ENCODE measurements at places on chromosomes 5 and 9. TPM values are rescaled to one million over a fixed set of nuclear protein-coding genes. Genes with fewer than 3 reads are reported as not detected.

DNA sequence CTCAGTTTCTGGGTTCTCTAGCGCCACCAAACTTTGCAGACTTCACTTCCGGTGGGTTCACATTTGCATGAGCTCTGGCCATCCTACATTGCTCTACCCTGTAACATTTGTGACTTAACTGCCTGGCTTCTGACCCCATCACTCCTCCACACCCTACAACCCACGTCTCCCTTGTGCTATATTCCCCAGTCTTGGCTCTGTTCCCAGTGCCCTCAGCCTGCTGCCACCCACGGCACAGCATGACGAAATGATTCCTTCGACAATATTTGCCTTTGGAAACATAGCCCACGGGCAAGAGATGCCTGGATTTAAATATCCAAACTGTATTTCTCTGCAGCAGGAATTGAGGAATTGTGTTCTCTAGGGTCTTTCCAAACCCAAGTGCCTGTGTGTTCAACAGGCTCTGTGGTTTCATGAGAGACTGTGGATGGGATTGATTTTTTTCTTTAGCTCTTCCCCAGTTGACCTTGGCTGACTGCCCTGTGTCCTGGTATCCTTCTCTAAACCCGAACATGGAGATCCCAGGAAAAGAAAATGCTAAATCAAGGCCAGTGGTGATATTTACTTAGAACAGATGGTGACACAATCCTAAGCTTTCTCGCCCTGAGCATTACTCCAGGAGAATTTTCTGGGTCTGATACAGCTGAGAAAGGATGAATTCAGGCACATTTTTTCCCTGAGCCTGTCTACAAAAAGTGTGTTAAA, 44.4 kb upstream of the GRIA1 start:
- DNase-seq = no peak

- DNase-seq = no peak
These were observed 68.0 kb downstream of the RIC1 start for GRCh38 chr9:5696884-5697283.

GRCh38 chr5:68381060-68381459, 165.5 kb downstream of the PIK3R1 start:
- DNase-seq = peak; percentile 18

Gene RMRP
- total RNA-seq = 4,639 TPM

GRCh38 chr5:169762338-169763095, 125.4 kb downstream of the DOCK2 start:
- no peak for DNase-seq

Gene LCN1
- not detected for total RNA-seq

GRCh38 chr9:38694676-38695075, 25.3 kb downstream of the FAM240B start:
- no peak for DNase-seq

Gene FCN1
- not detected for total RNA-seq

GRCh38 chr9:36939655-36940499, 94.2 kb downstream of the PAX5 start:
- no peak for DNase-seq

DNA sequence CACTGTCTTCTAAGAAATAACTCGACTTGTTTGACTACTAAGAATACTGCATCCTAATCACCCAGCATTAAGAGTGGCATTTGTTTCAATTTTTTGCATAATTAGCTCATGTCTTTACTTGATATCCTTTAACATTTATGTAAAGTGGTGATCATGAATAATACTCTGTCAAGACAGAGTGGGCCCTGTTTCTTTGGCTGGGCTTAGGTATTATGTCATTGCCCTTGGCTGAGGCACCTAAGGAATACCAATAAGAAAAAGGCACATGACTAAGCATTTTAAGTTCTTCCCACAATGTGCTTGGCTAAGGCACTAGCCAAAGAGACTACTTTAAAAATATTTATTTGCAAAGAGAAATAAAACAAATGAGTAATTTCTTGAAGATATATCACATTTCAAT, 308.1 kb downstream of the CTNND2 start:
- DNase-seq = peak; percentile 36

Gene SH3RF2
- total RNA-seq = 3.0 TPM

DNA sequence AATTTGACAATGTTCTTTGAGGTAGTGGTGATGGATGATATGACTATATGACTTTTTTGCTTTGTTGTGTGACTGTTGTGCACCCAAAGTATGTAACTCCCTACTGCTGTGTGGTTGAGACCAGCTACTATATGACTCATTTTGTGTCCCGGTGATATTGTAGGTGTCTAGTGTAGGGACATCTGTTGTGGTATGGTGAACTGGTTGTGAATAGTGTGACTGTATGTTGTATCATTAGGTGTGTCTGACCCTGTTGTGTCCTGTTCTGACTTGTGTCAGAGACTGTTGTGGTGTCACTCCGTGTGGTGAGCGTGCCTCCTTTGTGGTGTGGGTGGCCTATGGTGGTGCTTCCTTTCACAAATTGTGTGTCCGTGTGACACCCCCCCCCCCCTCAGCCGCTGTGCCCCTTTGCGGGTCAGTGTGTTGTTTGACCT, 11.2 kb upstream of the CXXC5 start:
- peak; percentile 64 for DNase-seq

DNA sequence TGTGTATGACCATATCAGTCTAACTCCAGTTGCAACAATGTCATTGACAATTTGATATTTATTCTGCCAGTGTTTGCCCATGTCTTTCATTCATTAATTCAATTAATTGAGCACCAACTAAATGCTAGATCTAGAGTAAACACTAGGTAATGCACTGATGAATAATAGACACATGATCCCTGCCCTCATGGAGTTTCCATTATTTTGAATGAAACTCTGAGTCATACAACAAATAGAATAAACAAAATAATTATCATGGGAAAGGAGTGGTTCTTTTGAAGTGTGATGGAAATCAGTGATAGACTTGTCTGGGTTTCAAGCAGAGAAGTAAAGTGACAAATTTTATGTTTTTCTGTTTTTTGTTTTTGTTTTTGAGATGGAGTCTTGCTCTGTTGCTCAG, 4.6 kb downstream of the ARHGEF37 start:
- no peak for DNase-seq

DNA sequence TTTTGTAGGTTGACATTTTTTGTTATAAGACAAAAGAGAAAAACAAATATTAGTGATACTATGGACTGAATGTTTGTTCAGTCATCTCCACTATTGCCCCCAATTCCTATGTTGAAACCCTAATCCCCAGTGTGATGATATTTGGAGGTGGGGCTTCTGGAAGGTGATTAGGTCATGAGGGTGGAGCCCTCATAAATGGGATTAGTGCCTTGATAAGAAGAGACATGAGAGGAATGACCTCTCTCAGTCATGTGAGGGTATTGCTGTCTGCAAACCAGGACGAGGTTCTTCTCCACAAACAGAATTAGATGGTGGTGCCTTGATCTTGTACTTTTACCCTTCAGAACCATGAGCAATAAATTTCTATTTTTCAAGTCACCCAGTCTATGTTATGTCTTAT, 34.5 kb upstream of the KLF9 start:
- no peak for DNase-seq

DNA sequence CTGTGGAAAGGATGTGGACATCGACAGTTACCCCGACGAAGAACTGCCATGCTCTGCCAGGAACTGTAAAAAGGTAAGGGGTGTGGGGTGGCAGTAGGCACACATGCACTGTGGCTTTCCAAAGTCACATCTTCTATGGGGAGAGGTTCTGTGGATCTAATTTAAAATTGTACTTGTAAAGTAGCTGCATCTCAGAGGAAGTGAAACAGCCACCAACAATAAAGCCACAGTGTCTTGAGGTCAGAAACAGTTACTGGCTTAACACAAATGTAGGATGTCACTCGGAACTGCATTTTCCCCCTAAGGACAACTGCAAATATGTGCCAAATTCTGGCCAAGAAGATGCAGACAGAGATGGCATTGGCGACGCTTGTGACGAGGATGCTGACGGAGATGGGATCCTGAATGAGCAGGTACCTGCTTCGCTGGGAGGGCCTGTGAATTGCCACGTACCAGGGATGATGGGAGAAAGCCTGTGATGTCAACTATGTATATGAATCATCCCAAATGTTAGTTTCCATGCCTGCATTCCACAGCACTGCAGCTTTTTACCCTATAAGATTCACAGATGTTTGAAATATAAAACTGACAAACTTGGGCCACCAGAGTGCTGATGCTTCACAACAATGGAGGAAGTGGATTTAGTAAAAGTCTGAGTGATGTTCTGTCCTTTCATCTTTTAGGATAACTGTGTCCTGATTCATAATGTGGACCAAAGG, 35.3 kb downstream of the THBS4 start:
- no peak for DNase-seq

Gene DNAI1
- total RNA-seq = 0.27 TPM

- peak; percentile 66 for DNase-seq
These were observed 201.2 kb downstream of the TARS1 start for GRCh38 chr5:33641744-33642505.

GRCh38 chr5:107554776-107555424, 115.8 kb downstream of the EFNA5 start:
- no peak for DNase-seq

DNA sequence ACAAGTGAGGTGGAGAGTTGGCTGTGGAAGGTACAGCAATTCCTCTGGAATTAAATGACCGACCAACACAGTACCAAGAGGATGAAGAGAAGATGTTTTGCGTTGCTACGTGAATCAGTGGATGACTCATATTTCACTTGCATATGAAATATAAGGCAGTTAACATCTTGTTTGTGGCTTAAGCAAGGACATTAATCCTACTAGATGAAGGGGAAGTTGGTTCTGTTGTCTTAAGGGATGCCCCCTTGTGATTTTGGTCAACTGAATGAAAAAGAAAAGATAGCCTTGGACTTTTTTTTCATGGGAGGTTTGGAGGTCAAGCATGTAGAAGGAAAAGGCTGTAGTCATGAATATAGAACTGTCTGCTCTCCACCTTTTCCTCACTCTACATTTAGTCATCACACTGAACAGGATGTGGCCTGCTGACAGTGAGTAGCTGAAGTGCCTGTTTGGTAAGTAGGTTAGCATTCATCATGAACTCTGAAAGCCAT, 33.9 kb downstream of the VLDLR start:
- peak; percentile 51 for DNase-seq

DNA sequence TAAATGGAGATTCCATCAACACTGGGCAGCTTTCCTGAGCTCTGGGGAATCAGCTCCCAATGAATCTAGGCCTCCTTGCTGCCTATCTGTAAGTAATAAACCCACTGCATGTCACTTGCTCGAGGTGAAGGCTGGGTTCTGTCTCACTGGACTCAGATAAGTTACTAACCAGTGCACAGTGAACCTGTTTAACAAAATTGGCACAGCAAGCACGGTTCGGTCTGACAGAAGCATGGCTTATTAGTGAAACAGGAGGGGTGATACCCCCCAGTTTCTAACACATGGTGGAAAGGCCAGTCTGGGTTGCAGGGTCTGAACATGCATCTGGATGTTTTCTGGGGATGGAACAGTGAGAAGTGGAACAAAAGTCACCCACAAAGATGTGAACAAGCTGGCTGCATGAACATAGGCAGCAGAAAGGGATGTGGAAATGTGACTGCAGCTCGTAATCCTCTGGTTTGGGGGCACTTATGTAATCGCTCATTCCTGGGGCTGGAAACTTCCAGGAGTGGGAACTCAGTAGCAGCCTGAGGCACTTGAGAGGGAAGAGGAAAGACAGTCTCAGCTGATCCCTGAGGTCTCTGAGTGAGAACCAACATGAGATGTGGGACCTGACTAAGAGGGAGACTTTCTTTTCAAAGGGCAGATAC, 37.7 kb downstream of the UGT3A2 start:
- no peak for DNase-seq

Gene PTPDC1
- 2.8 TPM for total RNA-seq

DNA sequence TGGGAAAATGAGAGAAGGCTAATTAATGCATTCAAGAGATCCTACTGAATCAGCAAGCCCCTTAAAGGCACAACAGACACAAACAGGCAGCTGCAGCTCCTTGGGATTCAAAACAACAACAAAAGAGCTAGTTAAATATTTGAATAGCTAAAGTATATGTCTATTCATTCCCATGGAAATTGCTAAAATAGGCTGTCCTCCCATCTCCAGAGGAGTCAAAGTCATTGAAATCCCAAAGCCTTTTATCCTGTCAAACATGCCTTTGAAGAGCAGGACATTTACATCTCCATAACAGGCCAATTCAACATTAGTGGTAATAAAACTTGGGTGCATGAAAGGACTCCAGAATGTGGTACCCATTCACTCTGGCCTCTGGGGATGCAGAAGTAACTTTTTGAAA, 177.4 kb downstream of the NTRK2 start:
- DNase-seq = no peak

- DNase-seq = no peak
These were observed 31.5 kb downstream of the STK10 start for GRCh38 chr5:172156541-172156994.

All from H4 (cell line).